Naive thymus-derived CD8-positive, alpha-beta T cell (primary cell): ENCODE measurements at places on chromosomes 3 and 15.

- DNase-seq: no peak
- no peaks in the 10 kb centered on the region for H3K27me3 ChIP-seq
- H3K4me1 ChIP-seq: peaks cover 11% of the 10 kb centered on the region
- H3K4me3 ChIP-seq: no peak overlapping the region
- H3K27ac ChIP-seq: no peak overlapping the region
These were observed 357.1 kb upstream of the CFAP20DC start for GRCh38 chr3:59406943-59407342.

GRCh38 chr15:38028869-38029268, 94.4 kb downstream of the TMCO5A start:
- H3K27ac ChIP-seq: no peak overlapping the region
- DNase-seq: no peak
- H3K27me3 ChIP-seq: peaks cover 7% of the 10 kb centered on the region
- no peak overlapping the region for H3K4me3 ChIP-seq
- no peaks in the 10 kb centered on the region for H3K4me1 ChIP-seq

DNA sequence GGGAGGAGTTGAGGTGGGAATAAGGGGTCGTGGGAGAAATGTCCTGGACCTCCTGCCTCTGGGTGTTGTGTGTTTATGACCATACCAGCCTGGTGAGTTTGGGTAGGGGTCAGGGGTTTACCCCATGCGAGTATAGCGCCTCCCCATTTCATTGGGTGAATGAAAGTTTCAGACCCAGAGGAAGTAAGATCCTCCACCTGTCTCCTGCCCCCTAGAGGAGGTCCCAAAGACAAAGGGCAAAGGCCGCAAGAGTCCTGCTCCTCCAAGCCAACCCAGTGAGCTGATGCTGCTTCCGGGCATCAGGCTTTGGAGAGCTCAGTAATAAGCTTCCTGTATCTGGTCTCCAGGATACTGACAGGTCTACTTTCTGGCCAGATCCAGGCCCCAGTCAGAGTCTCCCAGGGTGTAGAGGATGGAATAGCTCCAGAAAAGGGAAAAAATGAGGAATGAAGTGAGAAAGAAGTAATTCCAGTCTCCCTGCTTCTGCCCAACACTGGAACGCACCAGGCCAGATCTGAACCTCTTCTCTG, 6.4 kb upstream of the TBC1D21 start:
- H3K27ac ChIP-seq: no peak overlapping the region
- H3K4me3 ChIP-seq: no peak overlapping the region
- peaks cover 12% of the 10 kb centered on the region for H3K4me1 ChIP-seq
- H3K36me3 ChIP-seq: no peaks in the 10 kb centered on the region

GRCh38 chr3:13144163-13145023, 71.2 kb upstream of the IQSEC1 start:
- H3K4me1 ChIP-seq: peaks cover under 1% of the 10 kb centered on the region
- H3K36me3 ChIP-seq: no peaks in the 10 kb centered on the region
- H3K27ac ChIP-seq: no peak overlapping the region
- no peak for DNase-seq

DNA sequence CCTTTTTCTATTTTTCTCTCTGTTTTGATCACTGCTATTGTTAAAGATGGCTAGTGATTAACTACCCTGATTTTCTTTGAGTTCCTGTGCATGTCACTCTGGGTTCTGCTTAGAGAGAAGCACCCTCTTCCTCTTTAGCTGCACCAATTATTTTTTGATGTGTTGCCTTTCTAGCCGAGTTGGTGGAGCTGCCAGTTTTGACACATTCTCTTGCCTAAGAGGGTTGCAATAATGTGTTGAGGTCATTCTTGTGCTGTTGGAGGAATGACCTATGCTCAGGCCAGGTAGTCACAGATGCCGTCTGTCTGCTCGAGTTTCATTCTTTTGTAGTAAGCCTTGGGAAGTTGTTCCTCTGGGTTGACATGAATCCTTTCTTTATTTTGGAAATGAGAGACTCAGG, 84.6 kb upstream of the DPH6 start:
- DNase-seq: no peak
- H3K36me3 ChIP-seq: no peaks in the 10 kb centered on the region
- peaks cover 11% of the 10 kb centered on the region for H3K27me3 ChIP-seq

- peaks cover 18% of the 10 kb centered on the region for H3K27me3 ChIP-seq
- no peak overlapping the region for H3K4me3 ChIP-seq
- H3K36me3 ChIP-seq: no peaks in the 10 kb centered on the region
- no peak overlapping the region for H3K27ac ChIP-seq
- peaks cover 7% of the 10 kb centered on the region for H3K4me1 ChIP-seq
- DNase-seq: no peak
These were observed 31.9 kb upstream of the CFAP161 start for GRCh38 chr15:81101894-81102815.

DNA sequence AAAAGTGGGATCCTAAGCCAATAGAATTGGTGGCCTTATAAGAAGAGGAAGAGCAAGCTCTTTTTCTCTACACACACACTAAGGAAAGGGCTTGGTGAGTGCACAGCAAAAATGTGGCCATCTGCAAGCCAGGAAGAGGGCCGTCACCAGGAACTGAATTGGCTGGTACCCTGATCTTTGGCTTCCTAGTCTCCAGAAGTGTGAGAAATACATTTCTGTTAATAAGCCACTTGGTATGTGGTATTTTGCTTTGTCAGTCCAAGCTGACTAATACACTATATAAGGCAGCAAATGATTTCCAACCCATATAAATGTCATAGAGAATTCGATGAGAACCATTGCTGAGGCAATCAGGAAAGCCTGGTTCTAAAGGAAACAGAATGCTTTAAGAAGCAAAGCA, 816.3 kb upstream of the SEMA6D start:
- no peaks in the 10 kb centered on the region for H3K27me3 ChIP-seq
- DNase-seq: no peak
- H3K27ac ChIP-seq: no peak overlapping the region
- H3K36me3 ChIP-seq: no peaks in the 10 kb centered on the region
- H3K4me1 ChIP-seq: no peaks in the 10 kb centered on the region
- H3K4me3 ChIP-seq: no peak overlapping the region

- DNase-seq: peak; percentile 28
- H3K4me3 ChIP-seq: peak overlapping the region; percentile 86
- peaks cover 29% of the 10 kb centered on the region for H3K27me3 ChIP-seq
- peaks cover 19% of the 10 kb centered on the region for H3K4me1 ChIP-seq
These were observed 750 bp downstream of the PODXL2 start for GRCh38 chr3:127629467-127630403.

GRCh38 chr3:39372833-39373232, 10.3 kb upstream of the SLC25A38 start:
- no peaks in the 10 kb centered on the region for H3K27me3 ChIP-seq
- no peaks in the 10 kb centered on the region for H3K36me3 ChIP-seq
- H3K4me3 ChIP-seq: no peak overlapping the region
- no peak overlapping the region for H3K27ac ChIP-seq
- no peak for DNase-seq

DNA sequence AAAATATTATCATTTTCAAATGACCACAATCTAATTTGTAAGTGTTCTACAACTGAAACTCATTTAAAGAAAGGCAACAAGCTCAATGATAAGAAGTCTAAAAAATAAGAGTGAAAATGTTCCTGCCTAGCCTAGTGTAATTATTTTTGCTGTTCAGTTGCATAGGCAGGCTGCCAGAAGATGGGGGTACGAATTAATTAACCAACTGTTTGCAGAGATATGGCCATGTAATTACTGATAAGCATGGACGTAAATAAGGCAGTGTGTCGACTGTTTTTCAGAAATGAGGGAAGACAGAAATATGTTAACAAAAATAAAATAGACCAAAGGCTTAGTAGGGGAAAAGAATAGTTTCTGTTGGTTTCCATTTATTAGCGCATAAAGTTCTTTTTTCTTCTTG, 24.7 kb upstream of the SCAANT1 start:
- no peak overlapping the region for H3K27ac ChIP-seq
- peaks cover 3% of the 10 kb centered on the region for H3K36me3 ChIP-seq
- H3K4me3 ChIP-seq: no peak overlapping the region
- no peaks in the 10 kb centered on the region for H3K27me3 ChIP-seq
